SW 1271 (cell line): ENCODE measurements at places on chromosomes 6 and 20.
A peak's percentile ranks its signal among the peaks of the same experiment; 100 is the strongest.

DNA sequence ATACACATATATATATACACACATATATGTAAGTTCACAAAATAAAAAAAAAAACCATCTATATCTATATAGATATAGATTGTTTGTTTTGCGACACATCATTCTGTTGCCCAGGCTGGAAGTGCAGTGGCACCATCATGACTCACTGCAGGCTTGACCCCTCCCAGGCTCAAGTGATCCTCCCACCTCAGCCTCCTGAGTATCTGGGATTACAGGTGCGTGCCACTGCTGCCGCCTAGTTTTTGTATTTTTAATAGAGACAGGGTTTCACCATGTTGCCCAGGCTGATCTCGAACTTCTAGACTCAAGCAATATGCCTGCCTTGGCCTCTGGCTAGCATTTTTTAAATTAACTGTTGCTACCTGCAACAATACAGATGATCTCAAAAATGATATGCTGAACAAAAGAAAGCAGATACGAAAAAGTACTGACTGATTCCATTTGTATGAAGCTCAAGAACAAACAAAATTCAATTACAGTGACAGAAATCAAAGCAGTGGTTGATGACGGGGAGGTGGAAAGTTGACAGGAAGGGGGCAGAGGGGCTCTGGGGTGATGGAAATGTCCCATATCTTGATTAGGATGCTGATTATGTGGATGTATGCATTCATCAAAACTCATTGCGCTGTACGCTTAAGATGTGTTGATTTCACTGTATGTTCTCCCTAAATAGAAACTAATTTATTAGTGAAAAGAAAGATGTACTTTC is 49.6 kb downstream of the ATXN1 start:
- peak; percentile 63 for DNase-seq

DNA sequence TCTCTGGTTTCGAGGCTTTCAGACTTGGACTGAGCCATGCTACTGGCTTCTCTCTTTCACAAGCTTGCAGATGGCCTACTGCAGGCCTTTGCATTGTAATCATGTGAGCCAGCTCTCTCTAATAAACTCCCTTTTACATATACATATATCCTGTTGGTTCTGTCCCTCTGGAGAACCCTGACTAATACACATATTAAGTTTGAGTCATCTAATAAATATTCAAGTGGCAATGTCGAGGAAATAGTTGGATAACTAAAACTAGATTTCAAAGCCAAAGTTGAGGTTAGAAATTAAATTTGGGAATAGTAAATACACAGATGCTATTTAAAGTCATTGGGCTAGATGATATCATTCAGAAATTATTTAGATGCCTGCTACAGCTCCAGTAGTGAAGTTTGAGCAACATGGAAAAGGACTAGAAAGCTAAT is 1343.4 kb downstream of the GRIK2 start:
- DNase-seq: no peak

DNA sequence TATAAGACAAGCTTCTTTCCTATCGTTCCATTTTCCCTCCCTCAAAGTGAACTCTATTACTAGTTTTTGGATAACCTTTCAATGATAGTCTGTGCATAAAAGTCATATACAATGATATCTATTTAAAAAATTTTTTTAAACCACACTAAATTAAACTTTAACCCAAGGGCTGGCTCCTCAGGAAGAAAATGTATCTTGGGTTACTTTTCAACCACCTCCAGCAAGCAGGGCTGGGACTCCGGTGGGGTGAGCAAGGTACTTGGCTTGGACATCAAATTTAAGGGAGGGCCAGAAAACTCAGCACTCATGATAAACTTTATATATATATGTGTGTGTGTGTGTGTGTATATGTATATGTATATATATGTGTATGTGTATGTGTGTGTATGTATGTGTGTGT is 13.9 kb upstream of the PPP1R3G start:
- DNase-seq: no peak

- no peak for DNase-seq
These were observed 232.7 kb downstream of the DLL1 start for GRCh38 chr6:170057961-170058877.

GRCh38 chr6:133916650-133917151 is 27.8 kb downstream of the TCF21 start:
- peak; percentile 13 for DNase-seq

DNA sequence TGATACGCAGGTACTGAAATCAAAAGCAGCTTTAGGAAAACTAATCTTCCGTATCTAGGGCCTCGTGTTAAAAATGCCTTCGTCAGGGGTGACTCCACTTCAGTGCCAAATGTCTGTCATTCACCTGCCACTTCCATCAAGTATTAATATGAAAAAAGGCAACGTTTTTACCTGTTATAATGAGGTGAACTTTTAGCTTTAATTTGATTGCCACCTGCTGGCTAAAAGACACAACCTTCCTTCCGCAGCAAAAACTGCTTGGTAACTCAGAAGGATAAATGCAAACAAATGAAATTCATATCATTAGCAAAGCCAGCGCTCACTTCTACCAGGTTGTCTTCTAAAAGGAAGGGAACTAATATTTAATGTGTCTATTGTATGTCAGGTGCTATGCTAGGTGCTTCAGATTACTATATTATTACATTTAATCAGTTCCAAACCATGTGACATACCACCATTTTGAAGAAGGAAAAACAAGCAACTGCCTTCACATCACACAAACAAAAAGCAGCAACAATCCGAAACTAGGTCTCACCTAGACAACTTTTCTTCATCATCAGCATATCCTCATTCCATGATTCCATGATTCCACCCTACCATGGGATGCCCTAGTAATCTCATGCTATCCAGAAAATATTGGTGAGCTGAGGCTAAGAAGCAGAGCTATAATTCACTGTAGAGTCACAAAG is 20.6 kb upstream of the ARHGAP18 start:
- peak; percentile 44 for DNase-seq

GRCh38 chr6:20704325-20705025 is 170.2 kb downstream of the CDKAL1 start:
- DNase-seq: no peak

DNA sequence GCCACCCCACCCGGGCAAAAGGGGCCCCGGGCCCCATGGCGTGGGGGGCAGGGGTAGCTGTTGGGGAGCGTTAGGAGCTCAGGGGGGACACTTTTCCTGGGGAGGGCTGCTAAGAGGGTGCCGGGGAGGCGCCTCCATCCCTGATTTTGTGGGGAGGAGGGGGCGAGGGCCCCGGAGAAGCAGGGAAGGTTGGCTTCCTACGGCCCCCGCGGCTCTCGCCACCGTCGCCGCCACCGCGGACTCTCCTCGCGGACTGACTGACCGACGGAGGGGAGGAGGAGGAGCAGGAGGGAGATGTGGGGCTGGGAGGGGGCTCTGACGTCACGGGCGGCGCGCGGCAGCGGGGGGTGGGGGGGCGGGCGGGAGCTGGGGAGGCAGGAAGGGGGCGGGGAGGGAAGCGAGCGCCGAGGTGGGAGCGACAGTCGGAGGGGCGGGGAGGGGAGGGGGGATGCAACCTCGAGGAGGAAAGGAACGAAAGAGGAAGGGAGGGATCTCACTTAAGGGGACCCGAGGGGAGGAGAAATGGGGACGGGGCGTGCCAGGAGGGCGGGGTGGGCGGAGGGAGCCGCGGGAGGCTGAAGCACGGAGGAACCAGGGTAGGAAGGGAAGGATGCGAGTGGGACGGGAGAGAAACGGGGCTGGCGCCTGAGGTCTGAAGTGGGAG is 5.1 kb downstream of the GABBR1 start:
- peak; percentile 71 for DNase-seq

GRCh38 chr6:21992178-21992967 is 304.5 kb downstream of the PRL start:
- DNase-seq: no peak

GRCh38 chr6:1619673-1620503 is 10.2 kb downstream of the FOXC1 start:
- DNase-seq: no peak

DNA sequence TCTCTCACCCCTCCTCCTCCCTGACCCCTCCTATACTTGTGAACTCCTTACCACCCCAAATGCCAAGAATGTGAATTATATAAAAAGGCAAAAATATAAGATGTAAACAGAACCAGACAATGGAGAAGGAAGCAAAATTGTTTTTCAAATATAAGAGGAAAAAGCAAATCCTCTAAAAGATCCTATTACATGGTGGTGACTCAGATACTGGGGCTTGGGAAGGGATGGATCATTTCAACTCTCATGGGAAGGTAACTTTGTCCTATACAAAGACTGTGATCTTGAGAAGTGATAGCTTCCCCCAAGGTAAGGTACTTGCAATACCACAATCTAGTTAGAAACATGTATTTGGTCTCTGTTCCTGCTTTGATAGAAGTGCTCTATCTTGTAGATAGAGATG is 24.6 kb upstream of the TNFRSF21 start:
- DNase-seq: no peak

DNA sequence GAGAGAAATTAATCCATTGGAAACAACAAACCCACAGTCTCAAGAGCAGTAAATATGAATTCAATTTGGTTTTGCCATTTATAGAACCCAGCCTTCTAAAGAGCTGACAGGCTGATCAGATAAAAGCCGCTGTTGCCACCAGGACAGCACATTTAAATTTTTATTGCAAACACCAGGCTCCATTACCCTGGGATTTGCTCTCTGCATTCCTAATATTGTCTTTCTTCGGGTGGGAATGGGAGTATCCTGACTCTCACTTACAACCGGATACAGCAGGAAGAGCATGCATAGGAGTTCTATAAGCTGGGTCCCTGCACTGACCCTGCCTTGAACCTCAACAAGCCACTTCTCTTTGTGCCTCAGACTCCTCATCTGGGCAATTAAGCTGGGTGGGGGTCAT is 142.9 kb downstream of the LRFN2 start:
- no peak for DNase-seq

DNA sequence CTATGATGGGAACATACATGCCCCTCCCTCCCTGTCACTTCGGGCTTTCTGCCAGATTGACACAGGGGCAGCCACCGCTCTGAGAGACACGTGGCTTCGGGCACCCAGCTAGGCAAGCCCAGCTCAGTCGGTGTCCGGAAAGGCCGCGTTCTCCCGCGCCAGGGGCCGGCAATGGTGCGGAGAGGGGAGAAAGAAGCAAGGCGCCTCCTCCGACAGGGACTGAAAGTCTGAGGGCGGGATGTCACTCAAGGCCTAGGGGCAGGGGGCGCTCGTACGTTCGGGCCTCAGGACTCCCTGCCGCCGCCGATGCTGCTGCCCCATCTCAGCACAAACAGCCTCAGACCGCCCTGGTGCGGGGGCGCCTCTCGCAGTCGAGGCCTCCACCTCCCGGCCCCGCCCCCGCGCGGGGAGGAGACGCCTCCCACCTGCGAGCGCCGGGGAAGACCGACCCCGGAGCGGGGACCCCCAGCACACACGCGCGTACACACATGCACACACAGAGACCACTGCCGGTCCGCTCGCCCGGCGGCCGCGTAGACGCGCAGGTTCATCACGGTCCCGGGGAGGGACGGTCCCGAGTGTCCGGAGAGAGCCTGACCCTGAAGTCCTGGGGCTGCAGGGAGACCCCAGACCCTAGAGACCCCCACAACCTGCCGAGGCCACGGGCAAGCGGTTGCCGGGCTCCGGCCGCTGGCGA is 1.9 kb downstream of the GRM4 start:
- peak; percentile 44 for DNase-seq

DNA sequence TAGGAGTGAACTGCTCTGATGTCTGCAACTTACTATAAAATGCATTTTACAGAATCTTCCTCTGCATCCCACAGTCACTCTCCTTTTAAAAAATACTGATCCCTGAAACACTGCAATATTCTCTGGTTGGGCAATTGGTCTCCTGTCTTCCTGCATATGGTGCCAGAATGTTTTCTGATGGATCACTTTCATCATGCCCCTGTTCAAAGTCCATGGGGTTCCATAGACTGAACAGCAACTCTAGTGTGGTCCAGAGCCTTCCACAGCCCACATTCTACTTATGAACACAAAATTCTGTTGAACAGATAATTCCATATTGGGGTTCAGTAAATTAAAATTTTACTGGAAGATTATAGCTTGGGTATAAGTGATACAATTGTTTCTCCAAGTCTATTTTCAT is 11.0 kb downstream of the GSTA2 start:
- DNase-seq: no peak

DNA sequence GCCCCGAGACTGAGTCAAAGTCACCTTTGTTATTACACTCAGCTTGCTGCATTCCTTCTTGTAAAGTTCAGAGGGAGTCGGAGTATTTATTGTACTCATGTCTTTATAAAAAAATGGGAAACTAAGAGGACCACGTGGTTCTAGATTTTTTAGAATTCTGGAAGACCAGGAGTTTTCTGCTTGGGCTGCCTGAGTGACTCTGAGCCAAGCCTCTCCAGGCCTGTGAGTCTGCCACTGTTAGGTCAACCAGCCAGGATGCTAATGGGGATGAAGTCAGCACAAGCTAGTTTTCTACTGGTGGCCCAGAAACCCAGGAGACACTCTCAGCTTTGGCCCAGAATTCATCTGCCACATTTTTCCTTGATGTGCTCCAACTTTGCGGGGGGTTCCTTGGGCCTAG is 453.5 kb upstream of the SULF2 start:
- DNase-seq: no peak

GRCh38 chr6:131949909-131950766 is 1.0 kb downstream of the CCN2 start:
- DNase-seq: peak; percentile 70

DNA sequence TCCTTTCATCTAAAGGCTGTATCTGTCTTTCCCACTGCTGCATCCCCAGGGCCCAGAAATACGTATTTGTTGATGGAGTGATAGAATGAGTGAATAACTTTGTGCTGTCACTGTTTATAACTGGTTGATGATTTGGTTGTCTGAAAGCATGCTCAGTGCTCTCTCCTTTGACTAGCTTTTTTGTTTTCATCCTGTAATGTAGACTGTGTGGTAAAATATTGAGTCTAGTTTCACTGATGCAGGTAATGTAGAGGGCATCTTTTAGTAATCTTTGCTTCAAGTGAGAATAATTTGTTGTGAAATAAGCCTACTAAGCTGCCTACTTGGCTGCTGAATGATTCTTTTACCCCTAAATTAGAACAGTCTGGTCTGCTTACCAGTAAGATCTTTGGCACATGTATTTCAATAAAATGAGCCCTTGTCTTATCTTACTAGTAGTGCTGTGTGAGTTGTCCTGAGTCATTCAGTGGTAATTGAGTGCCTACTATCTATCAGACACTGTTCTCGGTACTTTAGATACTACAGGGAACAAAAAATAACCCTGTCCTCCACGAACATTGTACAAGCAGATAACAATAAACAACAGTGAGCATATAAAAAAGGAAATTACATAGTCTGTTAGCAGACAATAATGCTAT is 39.9 kb downstream of the MAPK14 start:
- DNase-seq: no peak

- DNase-seq: no peak
These were observed 148.8 kb upstream of the PROKR2 start for GRCh38 chr20:5465604-5465927.

GRCh38 chr20:62066983-62067433 is 1.3 kb upstream of the TAF4 start:
- DNase-seq: no peak

- DNase-seq: no peak
These were observed 33.5 kb upstream of the MCM3 start for GRCh38 chr6:52317841-52318581.

DNA sequence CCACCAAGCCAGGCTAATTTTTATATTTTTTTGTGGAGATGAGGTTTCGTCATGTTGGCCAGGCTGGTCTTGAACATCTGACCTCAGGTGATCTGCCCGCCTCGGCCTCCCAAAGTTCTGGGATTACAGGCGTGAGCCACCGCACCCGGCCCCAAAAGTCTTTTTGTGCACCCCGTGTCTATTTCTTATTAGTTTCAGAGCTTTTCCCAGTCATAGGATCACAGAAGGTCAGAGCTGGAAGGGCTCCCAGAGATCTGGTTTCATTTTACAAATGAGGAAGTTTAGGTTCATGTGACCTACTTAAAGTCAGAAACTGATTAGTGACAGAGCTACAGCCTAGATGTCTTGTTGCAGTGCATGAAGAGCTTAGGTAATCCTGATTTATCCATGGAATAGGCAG is 1.6 kb upstream of the OGFRL1 start:
- no peak for DNase-seq
